ENCODE measurements at places on chromosomes 13 and 19. TPM values are rescaled to one million over a fixed set of nuclear protein-coding genes. Genes with fewer than 3 reads are reported as not detected.

Gene CPB2
- polyA plus RNA-seq: not detected

Gene ZNF324B
- 1.8 TPM for polyA plus RNA-seq

Gene DAND5
- polyA plus RNA-seq: not detected

Gene GJB6
- not detected for polyA plus RNA-seq

DNA sequence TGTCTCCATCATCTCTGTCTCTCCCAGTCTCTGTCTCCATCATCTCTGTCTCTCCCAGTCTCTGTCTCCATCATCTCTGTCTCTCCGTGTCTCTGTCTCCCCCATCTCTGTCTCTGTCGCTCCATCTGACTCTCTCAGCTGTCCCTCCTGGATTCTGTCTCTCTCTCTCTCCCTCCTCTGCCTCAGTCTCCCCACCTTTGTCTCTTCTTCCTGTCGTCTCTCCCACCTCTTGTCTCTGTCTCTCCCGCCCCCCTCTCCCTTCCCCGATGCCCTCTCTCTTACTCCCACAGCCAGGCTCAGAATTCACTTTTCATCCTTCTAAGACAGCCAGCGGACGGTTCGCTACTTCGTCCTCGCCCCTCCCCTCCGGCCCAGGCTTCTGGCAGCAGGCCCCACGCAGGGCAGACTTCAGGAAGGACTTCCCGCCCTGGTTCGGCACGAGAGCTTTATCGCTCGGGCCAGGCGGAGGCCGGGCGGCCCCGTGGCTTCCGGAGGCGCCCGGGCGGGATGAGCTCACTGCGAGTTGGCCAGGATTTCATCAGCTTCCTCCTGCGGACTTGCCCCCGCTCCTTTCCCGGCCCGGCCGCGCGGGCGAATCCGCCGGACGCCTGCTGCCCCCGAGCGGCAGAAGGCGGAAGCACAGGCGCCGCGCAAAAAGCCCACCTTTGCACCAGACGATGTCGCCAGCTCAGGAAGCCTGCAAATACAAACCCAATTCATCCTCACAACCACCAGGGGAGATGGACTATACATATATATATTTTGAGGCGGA is 12.4 kb upstream of the CCDC9 start:
- peak; percentile 94 for DNase-seq

- no peak for DNase-seq
Measured at GRCh38 chr13:91534996-91535395, 136.6 kb downstream of the GPC5 start.

- peak; percentile 16 for DNase-seq
Measured at GRCh38 chr13:100363874-100364273, 224.7 kb downstream of the GGACT start.

DNA sequence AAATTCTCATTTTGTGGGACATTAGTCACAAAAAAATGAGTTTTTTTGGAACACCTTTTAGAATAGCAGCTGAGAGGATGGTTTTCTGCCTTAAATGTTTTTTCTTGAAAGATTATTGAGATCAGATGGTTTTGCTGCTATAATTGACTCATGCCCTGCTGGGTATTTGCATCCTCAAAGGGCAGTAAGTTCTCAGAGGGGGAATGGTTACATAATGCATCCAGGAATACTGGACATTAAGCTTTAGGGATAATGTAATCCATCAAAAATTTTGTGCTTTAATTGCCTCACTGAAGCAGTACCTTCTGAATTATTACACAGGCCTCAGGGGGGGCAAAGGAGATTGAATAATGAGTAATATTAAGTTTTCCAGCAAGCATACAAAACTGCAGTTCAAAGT is 866.3 kb upstream of the SPRY2 start:
- no peak for DNase-seq

DNA sequence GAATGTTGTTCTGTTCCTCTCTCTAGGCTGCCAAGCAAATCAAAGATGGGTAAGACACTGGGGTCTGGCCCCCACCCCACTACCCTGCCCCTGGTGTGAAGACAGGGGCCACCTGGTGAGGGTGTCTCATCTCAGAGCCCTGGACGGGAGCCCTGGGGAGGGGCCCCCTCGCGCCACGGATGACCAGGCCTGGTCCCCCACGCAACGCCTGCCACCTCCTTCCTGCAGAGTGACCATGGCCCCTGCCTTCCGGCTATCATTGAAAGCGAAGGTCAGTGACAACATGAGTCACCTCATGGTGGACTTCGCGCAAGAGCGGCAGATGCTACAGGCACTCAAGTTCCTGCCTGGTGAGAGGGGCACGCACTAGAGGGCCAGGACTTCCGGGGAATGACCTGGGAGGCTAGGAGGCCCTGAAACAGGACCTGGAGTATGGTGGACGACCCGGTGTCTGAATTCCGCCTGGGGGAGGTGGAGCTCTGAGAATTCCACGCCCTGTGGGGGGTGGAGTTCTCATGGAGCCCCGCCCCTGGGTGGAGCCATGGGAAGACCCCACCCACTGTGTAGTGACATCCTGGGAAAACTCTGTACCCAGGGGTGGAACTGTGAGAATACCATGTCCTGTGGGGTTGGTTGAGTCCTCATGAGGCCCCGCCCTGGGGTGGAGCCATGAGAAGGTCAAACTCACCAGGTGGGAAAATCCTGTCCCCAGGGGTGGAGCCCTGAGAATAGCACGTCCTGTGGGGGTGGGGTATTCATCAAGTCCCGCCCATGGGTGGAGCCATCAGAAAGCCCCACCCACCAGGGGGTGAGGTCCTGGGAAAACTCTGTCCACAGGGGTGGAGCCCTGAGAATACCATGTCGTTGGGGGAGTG is 6.1 kb downstream of the FSD1 start:
- DNase-seq: no peak

DNA sequence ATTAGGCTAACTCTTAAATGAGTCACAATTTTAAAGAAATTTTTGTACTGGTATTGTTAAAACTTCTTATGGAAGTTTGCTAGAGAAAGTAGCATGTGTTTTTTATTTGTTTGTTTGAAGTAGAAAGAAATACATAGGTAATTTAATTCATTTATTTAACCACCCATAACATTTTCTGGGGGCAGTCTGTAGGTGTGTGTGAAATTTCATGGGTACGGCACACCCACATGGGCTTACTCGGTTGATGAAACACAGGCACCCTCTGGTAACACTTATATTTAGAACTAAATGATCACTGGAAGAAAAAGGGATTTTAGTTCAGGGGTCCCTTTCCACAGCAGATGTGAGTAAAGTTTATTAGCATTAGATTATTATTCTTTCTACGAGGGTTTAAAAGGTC is 88.1 kb downstream of the DGKH start:
- DNase-seq: no peak

DNA sequence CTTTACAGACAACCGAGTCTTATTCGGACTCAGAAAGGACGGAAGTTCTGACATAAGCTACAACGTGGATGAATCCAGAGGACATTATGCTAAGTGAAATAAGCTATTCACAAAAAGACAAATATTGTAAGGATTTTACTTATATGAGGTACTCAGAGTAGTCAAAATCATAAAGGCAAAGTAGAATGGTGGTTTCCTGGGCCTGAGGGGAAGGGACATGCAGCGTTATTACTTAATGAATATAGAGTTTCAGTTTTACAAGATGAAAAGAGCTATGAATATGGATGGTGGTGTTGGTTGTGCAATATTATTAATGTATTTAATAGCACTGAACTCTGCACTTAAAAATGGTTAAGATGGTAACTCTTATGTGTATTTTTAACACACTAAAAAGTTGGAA is 419.1 kb upstream of the SGCG start:
- no peak for DNase-seq

GRCh38 chr13:27295096-27295495 is 24.5 kb downstream of the RASL11A start:
- DNase-seq: no peak

DNA sequence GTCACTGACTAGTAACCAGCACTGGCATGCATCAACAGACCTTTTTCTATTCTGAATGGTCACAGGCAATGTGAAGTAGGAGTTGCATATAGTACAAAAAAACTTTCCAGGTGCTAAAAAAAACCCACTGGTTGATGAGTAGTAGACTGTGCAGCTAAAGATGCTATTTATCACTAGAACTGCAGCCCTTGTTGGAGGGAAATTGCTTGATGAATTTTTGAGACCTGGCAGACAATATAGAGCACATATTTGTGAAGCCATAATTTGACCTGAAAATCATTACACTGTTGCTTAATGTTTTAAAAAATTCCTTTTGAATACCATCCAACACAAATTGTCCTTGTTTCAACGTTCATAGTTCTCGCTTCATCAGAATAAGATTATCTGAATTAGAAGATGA is 441.0 kb downstream of the KLF12 start:
- no peak for DNase-seq
